ENCODE measurements at places on chromosomes 6 and 20.

DNA sequence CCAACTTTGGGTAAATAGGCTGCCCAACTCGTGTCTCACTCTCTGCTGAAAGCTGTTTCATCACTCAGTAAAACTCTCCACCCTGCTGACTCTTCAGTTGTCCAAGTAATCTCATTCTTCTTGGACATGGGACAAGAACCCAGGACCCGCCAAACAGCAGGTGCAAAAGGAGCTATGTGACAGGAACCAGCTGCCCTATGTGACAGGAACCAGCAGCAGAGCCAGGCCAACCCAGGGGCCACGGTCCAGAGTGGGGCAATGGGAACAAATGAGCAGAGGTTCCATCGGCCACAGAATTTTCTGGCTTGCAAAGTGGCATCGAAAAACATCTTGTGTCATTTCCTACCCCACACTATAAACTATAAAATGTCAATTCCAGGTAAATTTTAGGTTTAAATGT, 56.5 kb downstream of the MOXD1 start:
- DNase-seq: no peak

DNA sequence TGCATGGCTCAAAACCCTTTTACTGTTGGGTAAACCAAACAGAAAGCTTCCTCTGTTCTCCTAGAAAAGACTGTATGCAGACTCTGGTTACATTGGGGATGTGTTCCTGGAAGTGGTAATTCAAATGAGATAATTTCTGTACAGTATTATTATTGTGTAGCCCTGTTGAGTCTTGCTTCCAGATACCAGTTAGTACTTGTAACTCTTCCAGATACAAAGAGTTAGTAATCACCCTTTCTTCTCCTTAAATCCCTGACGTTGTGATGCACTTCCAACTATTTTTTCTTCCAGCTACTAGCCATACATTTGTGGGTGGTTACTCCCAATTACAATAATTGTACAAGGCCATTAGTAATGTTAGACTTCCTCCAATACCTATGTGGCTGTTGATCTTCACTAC, 42.3 kb upstream of the GRIK2 start:
- DNase-seq: no peak

GRCh38 chr20:53678990-53679596, 85.5 kb upstream of the ZNF217 start:
- no peak for DNase-seq

DNA sequence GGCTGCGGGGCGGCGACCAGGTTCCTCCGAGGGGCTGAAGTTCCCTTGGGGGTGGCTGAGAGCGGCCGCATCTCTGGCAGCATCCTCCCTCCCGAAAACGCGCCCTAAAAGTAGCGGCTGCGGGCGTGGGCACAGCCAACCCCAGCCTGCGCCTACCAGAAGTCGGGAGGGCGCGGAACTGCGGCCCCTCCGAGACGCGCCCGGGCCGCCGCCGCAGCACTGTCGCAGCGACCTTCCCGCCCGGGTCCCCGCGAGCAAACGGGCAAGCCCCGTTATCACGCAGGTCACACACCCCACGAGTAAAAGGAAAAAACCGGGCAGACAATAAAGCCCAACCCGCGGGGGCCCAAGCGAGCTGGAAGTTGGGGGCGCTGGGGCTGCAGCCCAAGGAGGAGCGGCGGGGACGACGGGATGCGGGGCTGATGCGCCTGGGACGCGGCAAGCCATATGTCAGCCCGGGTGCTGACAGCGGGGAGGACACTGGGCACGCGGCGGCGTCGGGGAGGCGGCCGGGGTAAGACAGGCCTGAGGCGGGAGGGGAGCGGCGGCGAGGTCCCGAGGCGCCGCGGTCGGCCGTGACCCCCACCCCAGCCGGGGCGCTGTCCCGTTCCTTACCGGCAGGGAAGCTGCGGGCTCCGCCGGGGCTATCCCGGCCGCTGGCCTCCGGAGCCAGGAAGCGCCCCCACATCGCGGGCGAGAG, 659 bp downstream of the CEP85L start:
- peak; percentile 71 for DNase-seq

DNA sequence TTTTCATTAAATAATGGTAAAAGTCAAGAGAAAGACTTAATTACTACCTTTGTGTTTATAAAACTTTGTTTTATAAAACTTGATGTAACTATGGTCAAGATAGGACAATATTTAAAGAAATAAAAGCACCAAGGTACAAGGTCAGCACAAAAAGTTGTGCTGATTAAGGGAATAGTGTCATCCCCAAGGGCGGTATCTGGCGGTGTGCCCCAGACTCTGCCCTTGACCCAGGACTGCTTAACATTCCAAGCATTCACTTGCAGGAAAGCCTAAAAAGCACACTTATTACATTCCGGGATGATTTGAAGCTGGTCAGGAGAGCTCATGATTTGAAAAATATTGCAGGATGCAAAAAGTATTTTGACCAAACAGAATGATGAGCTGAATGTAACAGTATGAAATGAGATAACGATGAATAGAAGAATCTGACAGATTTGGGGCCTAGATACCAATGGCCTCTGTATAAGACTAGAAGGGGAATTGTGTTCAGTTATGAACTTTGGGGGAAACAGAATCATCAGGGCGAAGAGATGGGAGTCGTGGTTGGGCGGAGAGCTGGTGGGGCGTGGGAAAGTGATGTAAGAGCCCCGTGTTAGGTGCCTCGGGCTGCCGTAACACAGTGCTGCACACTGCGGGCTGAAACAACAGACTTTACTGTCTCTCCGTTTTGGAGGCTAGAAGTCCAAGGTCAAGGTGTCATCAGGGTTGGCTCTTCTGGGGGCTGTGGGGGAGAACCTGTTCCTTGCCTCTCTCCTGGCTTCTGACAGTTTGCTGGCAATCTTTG, 77.2 kb downstream of the CDC5L start:
- no peak for DNase-seq

GRCh38 chr6:166569206-166569605, 17.3 kb downstream of the RAMACL start:
- DNase-seq: no peak

DNA sequence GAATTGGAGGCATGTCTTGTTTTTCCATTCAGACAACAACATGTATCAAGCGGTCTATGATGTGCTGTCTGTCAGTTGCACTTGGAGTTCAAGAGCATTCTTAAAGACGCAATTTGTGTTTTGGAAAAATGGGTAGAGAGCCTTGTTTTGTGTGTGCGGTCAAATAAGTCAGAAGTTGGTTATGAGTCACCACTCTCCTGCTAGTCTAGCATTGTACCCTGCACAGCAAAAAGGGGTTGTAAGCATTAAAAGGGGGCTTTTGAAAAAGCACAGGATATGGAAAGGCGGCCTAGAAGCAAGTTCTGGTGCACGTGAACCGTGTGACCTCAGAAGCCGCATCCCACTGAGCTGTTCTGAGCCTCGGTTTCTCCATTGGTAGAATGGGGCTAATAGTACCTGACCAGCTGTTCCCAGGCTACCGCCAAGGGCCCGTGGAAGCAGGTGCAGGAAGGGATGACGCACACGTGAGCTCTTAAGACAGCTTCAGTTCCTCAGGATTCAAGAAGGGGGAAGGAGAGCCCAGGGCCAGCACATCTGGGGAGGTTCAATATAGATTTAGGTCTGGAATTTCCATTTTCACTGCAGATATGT, 61.6 kb upstream of the SNX9 start:
- peak; percentile 71 for DNase-seq

- no peak for DNase-seq
Measured at GRCh38 chr6:43753570-43754183, 16.3 kb upstream of the VEGFA start.

- DNase-seq: no peak
Measured at GRCh38 chr6:70325009-70325408, 22.1 kb upstream of the COL9A1 start.

- no peak for DNase-seq
Measured at GRCh38 chr6:149109397-149110070, 208.0 kb upstream of the TAB2 start.

DNA sequence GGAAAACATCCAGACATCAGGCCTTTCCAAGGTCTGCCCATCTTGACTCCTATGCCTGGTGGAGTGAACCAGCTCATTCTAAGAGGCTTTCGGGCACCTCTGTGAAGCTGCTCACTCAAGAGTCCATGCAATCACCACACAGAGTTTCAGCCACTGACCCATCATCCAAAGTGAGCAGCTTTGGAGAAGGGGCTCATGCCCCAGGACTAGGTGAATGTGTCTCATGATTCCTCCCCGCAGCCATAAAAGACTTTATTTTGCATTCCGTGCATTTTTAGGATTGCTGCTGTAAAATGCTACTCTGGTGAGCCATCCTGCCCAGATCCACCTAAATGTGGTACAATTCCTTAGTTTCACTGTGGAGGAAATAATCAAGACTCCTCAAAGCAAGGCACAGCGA, 44.5 kb upstream of the EZR start:
- DNase-seq: no peak

DNA sequence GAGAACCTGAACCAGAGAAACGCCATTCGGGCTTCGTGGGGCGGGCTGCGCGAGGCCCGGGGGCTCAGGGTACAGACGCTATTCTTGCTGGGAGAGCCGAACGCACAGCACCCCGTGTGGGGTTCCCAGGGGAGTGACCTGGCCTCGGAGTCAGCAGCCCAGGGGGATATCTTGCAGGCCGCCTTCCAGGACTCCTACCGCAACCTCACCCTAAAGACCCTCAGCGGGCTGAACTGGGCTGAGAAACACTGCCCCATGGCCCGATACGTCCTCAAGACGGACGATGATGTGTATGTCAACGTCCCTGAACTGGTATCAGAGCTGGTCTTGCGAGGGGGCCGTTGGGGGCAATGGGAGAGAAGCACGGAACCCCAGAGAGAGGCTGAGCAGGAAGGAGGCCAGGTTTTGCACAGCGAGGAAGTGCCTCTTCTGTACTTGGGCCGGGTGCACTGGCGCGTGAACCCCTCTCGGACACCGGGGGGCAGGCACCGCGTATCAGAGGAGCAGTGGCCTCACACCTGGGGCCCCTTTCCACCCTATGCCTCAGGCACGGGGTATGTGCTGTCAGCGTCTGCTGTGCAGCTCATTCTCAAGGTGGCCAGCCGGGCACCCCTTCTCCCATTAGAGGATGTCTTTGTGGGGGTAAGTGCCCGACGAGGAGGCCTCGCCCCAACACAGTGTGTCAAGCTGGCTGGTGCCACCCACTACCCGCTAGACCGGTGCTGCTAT, 904 bp downstream of the B3GALT4 start:
- no peak for DNase-seq

DNA sequence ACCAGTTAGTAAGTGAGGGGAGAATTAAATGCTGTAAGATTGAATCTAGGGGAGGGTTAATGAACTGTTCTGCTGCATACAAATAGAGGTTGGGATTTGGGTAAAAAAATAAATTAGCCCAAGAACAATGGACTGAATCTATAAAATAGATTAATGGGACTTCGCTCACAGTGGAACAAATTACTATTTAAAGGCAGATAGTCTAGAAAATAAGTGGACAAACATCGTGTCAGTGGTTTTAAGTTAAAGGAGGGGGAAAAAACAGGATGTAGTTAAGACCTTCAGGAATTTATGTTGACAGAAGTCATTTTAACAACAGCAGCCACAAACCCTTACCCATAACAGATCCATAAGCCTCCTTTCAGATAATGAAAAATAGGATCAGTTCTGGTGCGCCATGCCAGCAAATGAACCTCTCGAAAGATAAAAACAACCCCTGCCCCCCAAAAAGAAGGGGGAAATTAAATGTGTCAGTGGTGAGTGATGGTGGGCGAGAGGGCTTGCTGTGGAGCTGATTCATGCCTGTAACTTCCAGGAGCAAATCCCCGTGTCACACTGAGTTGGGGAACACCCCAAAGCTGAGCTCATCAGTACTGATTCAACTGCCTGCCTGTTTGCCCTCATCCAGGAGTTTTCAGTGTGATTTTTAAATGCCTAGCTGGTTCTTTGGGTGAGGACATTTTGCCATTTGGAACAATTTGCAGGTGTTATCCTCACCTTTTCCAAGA, 86.8 kb downstream of the PPP1R14C start:
- DNase-seq: no peak

GRCh38 chr6:5142915-5143314, 57.8 kb downstream of the PPP1R3G start:
- no peak for DNase-seq
